ENCODE measurements at places on chromosomes 1 and 21.

- no peak for DNase-seq
Observed at GRCh38 chr1:34113887-34114286, 51.1 kb downstream of the CSMD2 start.

- DNase-seq, result no peak
Observed at GRCh38 chr1:83929184-83929583, 69.7 kb downstream of the TTLL7 start.

DNA sequence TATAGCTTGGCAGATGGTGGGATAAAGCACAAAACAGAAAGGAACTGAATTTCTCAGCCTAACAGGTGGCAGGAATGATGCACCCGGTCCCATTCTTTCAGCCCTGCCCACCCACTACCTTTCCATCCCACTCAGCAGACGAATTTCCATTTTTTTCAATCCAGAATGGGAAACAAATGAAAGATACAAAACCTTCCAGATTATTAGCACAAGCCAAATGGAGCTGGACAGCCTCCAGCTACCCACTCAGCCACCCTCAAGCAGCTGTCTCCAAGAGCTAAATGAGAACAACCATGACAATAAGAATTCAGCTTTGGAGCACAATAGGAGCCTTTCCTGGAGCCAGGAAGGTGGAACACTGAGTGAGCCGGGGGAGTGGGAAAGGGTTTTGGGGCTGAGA, 96.3 kb upstream of the ST6GALNAC5 start:
- DNase-seq, result no peak

DNA sequence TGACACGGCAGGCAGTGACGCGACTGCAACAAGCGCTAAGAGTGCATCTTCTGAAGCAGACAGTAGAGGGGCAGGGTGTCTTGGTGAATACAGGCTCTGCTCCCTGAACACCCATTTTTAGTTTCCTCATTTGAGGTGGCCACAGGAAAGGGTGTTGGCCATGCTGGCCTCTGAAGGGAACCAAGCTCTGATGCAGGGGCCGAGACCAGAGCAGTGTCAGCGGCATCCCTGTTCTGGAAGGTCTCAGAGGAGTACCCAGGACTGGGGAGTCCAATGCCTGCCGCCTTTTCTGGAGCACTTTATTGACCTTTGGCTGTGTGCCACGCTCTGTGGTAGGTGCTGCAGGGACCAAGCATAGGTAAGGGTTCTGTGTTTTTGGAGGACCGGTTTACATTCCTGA, 100.4 kb downstream of the KCNJ6 start:
- DNase-seq, result no peak

GRCh38 chr1:89688607-89689006, 55.7 kb downstream of the LRRC8C start:
- no peak for DNase-seq

GRCh38 chr1:17356387-17357026, 15.5 kb upstream of the PADI6 start:
- DNase-seq, result no peak

GRCh38 chr1:14626869-14627607, 28.6 kb downstream of the KAZN start:
- DNase-seq, result no peak

- DNase-seq, result no peak
Observed at GRCh38 chr1:202283379-202283844, 58.3 kb downstream of the UBE2T start.

- DNase-seq, result no peak
Observed at GRCh38 chr1:213966122-213966521, 21.7 kb upstream of the PROX1 start.

DNA sequence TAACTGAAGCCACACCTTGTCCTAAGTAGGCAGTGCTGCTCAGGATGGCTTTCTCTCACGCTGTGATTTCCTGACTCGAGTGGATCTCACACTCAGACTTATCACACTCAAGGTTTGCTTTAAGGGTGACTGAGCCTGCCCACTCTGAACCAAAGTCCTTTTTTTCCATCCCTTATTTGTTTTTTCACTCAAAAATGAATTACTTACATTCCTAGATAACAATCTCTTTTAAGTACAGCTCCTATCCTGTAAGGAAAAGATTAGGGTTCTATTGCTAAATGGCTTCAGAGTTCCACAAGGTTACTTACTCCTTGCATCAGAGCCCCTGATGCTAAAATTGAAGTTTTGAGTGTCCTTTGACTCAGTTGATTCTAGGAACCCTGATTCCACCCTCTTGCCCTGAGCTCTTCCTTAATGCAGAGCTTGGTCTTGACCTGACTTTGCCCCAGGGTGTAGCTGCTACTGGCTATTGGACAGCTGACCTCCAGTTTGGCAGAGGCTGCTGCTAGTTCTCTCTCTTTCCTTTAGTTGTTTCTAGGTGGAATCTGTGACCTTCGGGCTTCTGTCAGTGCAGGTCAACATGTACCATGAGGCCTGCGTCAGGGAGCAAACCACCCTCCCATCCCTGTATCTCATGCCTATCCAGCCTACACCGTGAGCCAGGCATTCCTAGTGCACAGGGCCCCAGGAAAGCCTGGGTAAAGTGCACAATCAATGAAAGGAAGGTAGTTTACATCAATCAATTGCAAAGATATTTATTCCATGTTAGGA, 80.1 kb upstream of the CD55 start:
- no peak for DNase-seq

- DNase-seq, result no peak
Observed at GRCh38 chr1:17630048-17630830, 90.7 kb downstream of the ARHGEF10L start.

- no peak for DNase-seq
Observed at GRCh38 chr1:236181059-236181458, 38.7 kb downstream of the GPR137B start.

DNA sequence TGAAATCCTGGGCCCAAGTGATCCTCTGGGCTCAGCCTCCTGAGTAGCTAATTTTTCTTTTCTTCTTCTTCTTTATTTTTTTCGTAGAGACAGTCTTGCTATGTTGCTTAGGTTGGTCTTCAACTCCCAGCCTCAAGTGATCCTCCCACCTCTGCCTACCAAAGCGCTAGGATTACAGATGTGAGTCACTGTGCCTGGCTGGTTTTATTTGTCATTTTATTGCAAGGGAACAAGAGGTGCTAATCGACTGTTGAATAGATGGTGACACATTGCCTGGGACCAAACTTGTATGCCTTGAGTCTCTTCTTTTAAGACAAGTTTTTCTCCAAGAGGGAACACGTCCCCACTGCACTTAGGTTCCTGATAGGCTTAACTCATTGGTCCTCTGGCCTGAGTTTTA, 20.0 kb upstream of the KLHDC8A start:
- DNase-seq, result no peak

GRCh38 chr1:80083892-80084291, 1077.4 kb upstream of the ADGRL4 start:
- no peak for DNase-seq

- no peak for DNase-seq
Observed at GRCh38 chr1:114669562-114670082, at the start of gene DENND2C. TSS of gene DENND2C (minus strand) at chr1:114670049. CDS start at chr1:114625984, 44,065 bp downstream.

GRCh38 chr1:165894591-165894990, 67.2 kb downstream of the UCK2 start:
- no peak for DNase-seq

GRCh38 chr1:212461916-212462660, 29.4 kb downstream of the NENF start:
- no peak for DNase-seq

- no peak for DNase-seq
Observed at GRCh38 chr1:160081261-160081936, at the start of gene KCNJ9. TSS of gene KCNJ9 (plus strand) at chr1:160081538. CDS start at chr1:160084031, 2,493 bp downstream.

DNA sequence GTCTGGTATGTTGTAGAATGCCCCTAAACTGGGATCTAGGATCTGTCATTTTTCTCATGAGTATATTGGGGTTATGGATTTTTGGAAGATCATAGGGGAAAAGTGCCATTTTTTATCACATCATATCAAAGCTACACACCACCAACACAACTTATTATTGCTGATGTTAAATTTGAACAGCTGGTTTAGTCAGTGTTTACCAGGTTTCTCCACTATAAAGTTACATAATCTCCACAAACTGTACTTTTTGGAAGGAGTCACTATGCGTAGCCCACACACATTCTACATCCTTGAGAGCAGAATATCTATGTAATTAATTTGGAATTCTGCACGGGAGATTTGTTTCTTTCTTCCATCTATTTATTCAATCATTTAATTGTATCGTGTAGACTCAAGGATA, 35.2 kb downstream of the RC3H1 start:
- DNase-seq, result no peak

- no peak for DNase-seq
Observed at GRCh38 chr1:201916649-201917249, 28.1 kb downstream of the SHISA4 start.

- DNase-seq, result no peak
Observed at GRCh38 chr21:42317341-42317741, 2.1 kb upstream of the TFF3 start.

- DNase-seq, result no peak
Observed at GRCh38 chr1:172154551-172154950, 265.9 kb upstream of the C1orf105 start.

- DNase-seq, result no peak
Observed at GRCh38 chr1:154969246-154969645, 1.3 kb downstream of the SHC1 start.

Measured in stimulated activated CD8-positive, alpha-beta memory T cell treated with anti-CD3 and anti-CD28 coated beads, Interleukin-7, amount 100 ng/mL, for 48 hours (primary cell).